ENCODE measurements at places on chromosomes 2 and 18.

DNA sequence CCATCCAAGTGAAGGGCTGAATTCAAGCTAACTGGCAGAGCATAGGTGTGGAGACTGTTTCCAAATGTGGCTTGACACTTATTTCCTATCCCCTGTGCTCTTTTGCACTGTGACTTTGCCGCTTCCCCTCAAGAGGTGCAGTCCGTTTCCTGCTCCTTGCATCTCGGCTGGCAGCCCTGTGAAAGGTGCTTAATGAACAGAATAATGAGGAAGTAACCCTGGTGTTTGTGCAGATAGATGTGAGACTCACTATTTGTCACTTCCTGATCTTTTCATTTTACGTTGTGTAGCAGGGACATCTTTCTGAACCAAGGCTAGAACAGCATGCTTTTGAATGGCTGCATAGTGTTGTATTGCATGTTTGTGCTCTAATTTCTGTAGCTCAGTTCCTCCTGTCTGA, 60.8 kb downstream of the CEP192 start:
- no peak for DNase-seq

GRCh38 chr2:171158036-171158789, 2.5 kb downstream of the TLK1 start:
- no peak for DNase-seq

DNA sequence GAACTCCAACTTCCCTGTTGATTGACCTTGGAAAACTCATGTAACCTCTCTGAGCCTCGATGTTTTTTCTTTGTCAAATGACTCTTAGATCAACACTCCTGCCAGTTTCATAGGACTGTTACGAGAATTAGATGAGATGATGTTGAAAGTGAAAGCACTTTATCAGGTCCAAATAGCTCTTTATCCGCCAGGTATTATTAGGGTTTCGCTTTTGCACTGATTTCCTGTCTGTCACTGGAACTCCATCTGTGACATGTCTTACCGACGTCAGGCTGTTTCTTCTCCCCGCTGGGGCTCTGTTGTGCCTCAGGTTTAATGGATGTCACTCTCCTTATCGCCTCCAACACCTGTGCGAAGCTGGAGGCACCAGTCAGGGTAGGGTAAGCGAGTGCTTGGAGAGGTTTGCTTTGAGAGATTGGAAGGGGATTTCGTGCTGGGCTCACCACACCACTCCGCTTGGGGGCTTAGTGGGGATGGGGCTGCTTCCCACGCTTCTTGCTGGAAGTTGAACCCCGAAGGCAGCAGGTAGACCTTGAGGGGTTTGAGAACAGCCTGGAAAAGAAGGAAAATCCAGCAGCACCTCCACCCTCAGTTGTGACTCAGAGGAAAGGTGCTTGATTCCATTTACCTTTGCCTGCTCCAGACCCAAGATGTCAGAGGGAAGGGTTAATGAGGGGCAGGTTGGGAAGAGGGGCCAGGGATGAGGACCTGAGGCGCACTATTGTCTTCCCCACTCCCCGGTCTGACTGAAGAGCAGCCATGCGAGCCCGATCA, 4.3 kb downstream of the GAD1 start:
- DNase-seq: no peak

DNA sequence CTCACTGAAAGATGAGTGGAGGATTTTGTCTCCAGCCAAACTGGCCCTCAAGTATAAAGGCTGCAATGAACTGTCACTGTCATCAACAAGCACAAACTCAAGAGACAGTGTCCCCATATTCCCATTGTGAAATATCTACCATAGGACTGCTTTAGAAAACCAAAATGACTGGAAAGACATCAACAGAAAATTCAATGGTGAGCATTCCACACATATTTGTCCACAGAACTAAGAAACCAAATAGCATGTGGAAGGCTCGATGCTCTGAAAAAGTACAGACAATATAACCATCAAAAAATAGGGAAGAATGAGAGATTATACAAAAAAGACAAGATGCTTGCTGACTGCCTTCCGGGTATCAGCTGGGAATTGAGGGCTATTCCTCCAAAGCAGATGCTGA, 37.6 kb downstream of the TGFBRAP1 start:
- DNase-seq: no peak

GRCh38 chr2:181607629-181608590, 49.0 kb downstream of the CERKL start:
- no peak for DNase-seq
